ENCODE measurements at places on chromosomes 5 and 9.

DNA sequence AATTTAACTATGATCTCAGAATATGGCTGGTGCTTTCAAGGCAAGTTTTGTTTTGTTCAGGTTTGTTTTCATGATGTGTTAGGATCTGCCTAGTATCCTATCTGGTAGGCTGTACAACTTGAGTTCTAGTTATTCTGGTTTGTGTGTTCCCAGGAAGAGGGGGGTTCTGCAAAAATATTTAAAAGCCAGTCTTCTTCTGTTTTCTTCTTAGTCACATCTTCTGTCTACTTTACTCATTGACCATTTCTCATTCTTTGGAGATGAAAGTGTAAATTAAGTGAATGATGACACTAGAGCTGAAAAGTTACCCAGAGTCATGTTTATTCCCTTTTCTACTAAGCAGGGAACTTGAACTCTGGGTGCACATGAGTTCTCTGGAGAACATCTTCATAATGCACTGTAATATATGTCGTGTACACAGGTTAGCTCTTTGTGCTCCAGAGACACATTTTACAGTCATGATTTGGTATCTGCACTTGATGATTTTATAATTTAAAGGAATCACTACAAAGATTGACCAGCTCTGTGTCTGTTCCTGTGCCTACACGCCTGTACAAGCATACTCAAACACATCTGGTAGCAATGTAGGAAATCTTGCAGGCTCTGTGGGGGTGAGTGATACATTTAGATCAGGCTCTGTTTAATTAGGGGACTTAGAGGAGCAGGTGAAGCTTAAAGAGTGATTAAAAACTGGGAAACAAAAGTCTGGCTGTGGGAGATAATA lies 5.0 kb downstream of the SMAD5 start:
- DNase-seq, result no peak

GRCh38 chr5:11334404-11334803 lies 569.8 kb downstream of the CTNND2 start:
- DNase-seq, result no peak

GRCh38 chr9:113888976-113889375 lies 12.9 kb downstream of the ZNF618 start:
- no peak for DNase-seq

- no peak for DNase-seq
Observed at GRCh38 chr9:98861781-98862504, 54.5 kb downstream of the GALNT12 start.

DNA sequence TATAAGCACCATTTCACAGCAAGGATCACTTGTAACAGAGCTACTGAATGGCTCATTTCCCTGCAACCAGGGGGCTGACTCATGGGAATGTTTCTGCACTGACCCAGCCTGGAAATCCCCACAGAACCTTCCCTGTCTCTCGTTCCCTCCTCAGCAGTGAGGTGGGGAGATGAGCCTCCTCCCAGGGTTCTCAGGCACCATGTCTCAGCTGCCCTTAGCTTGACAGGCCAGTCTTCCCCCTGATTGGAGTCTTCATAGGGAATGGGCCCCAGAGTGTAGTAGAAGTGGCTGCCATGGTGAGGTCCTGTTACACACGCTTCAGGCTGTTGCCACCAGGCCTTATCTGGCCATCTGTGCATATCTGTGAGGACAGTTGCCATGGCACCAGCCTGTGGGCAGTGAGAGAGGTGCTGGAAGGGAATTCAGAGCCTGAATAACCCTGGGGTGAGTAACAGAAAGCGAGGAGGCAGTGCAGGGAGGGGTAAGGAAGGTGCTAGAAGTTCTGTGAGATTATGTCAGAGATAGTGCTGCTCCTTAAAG lies 324.4 kb downstream of the ENC1 start:
- no peak for DNase-seq

GRCh38 chr5:90398726-90399125 lies 10.8 kb downstream of the CETN3 start:
- DNase-seq, result no peak

DNA sequence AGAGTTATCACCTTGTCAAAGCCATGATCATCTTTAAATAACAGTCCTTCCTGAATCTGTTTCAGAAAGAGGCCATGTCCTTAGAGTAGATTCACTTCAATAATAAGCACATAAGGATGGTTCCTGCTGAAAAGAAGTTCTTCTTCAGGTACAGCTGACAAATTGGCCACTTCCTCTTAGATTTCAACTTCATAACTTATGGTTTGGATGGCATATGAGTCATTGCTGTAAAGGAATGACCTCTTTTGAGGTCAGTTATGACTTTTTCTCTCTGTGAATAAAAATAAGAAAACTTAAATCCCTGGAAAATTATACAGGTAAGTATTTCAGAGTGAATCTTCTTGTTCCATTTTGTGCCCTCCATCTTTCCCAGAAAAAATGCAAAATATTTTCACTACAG lies 555.3 kb upstream of the ZNF462 start:
- no peak for DNase-seq
